CD4-positive, alpha-beta T cell treated with Interleukin-21 for 1 hour (primary cell): ENCODE measurements at places on chromosomes 7 and 10.
A peak's percentile ranks its signal among the peaks of the same experiment; 100 is the strongest.

- no peak for DNase-seq
Measured at GRCh38 chr7:20828947-20829346, 42.3 kb upstream of the SP8 start.

GRCh38 chr10:110147961-110148360, 59.4 kb upstream of the MXI1 start:
- DNase-seq, result no peak

DNA sequence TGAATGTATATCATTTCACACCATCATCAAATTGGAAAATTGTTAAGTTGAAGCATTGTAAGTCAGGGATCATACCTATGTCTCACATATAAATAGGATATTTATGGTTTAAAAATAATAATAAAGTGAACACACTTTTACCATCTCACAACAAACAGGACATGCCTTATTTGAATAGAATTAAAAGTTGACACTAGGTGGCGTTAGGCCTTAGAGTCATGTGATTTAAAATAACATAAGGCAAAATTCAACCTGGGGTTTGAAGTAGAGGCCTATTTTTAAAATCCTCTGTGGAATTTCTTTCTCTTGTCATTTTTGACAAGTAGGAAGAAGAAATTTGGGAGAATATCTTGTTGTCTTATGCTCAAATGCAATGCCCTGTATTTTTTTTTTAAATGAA, 184.7 kb upstream of the PCDH15 start:
- DNase-seq, result no peak

DNA sequence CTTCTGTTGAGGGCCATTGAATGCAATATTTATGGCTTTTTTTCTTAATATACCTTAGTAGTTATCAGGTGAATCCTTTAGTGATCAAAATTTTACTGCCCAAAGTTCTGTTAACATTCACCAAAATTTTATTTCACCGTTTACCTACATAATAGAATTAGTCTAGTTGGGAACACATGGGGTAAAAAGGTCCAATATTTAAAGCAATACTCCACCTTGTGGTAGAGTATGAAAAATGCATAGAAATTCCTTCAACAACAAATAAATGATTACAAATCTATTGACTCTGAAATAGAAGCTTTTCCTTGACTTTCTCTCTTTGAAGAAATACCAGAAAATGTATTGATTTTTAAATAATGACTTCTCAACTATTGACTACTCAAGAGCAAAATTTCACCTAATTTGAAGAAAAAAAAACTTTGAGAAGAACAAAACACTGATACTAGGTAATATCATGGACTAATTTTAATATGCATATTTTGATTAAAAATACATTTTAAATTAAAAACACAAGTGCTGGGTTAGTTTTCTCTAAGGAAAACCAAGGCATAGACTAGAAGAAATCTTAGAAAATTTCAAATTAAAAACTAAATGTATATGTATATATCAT, 43.3 kb downstream of the POLR1F start:
- DNase-seq, result peak; percentile 11

DNA sequence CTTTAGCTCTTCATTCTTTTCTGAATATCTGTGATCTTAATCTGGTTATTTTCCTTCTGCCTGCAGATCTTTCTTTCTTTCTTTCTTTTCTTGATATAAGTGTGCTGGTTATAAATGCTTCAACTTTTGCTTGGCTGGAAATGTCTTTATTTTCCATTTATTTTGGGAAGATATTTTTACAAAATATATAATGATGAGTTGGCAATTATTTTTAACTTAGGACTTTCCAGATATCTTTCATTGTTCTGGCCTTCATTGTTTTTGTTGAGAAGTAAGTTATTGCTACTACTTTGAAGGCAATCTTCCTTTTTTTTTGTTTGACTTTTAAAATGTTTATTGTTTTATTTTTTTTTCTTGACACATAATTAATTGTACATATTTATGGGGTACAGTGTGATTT, 75.3 kb downstream of the ZNF503 start:
- no peak for DNase-seq

DNA sequence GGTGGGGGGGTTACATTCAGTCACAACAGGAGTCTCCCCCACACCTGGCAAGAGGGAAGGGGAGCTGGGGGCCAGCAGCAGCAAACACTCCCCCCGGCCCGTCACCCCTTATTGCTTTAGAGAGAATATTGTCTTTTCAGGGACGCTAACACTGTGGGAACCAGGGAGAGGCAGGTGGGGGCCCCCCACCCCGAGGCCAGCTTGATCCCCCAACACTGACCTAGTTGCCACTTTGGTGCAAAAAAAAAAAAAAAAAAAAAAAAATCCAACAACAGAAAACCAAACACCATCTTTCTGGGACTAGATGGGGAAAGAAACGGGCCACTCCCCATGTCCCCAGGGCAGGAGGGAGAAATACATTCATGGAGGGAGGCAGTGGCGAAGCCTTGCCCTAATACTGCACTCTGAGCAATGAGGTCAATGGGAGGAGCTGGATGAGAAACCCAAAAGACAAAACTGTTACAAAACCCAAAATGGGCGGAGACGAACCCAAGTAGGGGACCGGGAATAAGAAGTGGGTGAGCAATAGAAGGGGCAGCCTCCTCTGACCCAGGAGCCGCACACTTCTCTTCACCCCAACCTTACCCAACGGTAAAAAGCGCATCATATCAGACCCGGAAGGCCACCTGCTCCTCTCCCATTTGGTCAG, 6.5 kb downstream of the GNB2 start:
- no peak for DNase-seq

DNA sequence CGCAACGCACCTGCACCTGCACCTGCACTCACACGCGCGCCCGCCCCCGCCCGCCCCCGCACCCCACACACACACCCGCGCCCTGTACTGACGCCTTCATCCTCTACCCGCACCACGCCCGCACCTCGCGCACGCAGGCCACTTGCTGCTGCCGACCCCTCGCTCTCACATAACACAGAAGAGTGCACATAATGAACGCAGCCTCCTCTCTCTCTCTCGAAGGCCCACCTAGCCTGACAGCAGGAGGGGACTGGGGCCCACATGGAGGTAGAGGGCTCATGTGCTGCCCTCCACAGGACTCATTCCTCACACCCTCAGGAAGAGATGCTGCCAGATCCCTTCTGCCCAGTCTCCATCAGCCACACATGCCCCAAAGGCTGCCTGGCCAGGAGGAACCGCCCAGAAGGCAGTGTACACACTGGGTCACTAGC, 432 bp upstream of the CAMK2B start:
- no peak for DNase-seq

DNA sequence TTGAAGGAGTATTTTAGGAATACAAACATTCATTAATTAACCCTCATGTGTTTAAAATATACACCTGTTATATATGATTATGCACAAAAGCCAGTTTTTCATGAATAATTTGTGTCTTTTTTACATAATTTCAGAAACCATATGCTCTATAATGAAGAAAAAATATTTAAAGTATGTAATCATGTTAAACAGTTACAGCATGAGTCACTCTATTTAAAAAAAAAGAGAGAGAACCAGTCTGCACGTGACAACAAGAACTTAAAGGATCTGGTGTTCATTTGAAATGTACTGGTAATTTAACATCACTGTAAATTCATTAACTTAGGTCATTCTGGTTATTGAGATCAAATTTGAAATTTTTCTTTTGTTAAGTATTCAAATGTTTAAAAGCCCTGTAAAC, 228.5 kb downstream of the CACNB2 start:
- DNase-seq, result no peak

GRCh38 chr7:158450476-158451124, 137.0 kb downstream of the PTPRN2 start:
- no peak for DNase-seq

DNA sequence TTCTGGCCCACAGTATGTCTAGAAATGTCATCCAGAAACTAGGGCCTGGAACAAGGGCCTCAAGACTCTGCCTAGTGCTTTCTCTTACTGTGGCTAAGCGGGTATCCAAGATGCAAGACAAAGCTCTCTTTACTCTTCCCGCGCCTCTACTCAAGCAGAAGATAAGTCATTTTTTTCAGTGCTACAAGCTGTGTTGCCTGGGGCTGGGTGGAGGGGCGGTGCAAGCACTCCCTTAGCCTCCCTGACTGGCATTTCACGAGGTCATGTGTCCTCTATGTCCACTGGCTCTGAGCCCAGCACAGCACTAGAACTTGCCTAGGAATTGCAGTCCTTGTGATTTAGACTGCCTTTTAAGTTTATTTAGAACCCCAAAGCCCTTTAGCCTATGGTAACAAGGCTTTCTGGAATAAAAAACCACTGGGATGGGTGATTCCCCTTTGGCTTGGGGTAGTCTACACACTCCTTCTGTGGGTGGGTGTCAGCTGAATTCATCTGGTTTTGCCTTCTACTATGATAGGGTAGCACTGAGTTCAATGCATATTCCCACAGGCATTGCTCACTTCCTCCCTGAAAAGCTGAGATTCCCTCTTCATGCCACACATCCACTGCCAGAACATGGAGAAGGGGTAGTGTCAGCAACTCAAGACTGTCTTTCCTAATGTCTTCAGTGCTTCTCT, 371.8 kb upstream of the KCND2 start:
- no peak for DNase-seq

GRCh38 chr7:603152-603951, 83.7 kb upstream of the PDGFA start:
- peak; percentile 82 for DNase-seq

GRCh38 chr10:91043173-91043910, 122.5 kb upstream of the ANKRD1 start:
- DNase-seq, result no peak

DNA sequence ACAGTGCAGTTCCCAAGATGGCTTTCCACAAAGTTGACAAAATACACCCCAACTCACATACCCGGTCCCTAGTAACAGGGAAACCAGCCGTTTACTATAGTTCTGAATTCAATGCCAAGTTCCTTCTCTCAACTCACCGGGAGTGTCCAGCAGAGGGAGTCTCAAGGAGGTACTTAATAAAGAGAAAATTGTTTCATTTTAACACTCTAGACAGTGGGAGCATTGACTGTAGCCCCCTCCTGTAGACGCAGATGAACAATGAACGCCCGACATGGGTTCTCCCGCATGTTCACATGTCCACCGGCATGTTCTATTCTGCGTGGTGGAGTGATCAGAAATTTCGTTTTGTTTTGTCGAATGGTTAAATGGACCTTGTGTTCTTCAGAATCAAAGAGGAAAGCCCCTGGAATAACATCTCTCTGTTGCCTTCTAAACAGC, 1.9 kb downstream of the HIPK2 start:
- peak; percentile 71 for DNase-seq

GRCh38 chr7:116966601-116967000, 13.3 kb downstream of the ST7 start:
- no peak for DNase-seq

- DNase-seq, result no peak
Measured at GRCh38 chr10:99769706-99770105, 12.7 kb upstream of the ABCC2 start.

GRCh38 chr10:48587101-48587500, 17.8 kb downstream of the ARHGAP22 start:
- DNase-seq, result no peak

- DNase-seq, result no peak
Measured at GRCh38 chr10:132749371-132749795, 36.6 kb downstream of the NKX6-2 start.

GRCh38 chr10:58836991-58837575, 324.4 kb downstream of the BICC1 start:
- no peak for DNase-seq

GRCh38 chr10:90635111-90635765, 222.6 kb downstream of the HTR7 start:
- no peak for DNase-seq

GRCh38 chr10:8300925-8301324, 246.4 kb downstream of the GATA3 start:
- DNase-seq, result no peak

DNA sequence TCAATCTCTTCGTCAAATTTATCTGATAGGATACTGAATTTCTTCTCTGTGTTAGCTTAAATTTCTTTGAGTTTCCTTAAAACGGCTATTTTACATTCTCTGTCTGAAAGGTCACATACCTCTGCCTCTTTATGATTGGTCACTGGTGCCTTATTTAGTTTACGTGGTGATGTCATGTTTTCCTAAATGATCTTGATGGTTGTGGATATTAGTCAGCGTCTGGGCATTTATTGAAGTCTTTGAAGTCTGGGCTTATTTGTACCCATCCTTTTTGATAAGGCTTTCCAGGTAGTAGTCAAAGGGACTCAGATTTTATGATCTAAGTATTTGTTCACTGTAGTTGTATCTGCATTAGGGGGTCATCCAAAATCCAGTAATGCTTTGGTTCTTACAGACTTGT, 1407.5 kb upstream of the LRRTM3 start:
- no peak for DNase-seq

DNA sequence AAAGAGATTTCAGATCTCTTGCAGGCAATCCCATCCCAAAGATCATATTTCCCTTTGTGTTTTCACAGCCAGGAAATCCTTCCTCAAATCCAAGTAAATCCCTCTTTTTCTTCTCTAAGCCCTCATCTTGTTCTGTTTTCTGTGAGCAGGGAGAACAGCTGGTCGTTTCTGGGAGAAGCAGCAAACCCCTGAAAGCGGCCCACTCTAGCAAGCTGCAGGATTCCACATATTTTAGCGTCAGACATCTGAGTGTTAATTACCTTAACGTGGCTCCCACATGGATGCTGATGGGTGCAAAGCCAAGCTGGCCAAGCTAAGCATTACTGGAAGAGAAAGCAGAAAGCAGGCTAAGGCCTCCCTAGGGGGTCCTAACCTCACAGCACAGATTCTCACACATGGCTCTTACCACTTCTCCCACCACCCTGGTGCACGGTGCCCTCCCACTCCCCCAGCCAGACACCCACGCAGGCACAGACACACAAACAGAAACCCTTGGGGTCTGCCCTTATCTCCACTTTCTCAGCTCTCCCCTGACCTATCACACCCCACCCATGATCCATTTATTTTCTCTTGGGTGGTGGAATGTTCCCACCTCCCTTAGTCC, 551.0 kb upstream of the AUTS2 start:
- DNase-seq, result no peak

GRCh38 chr10:3857318-3857717, 72.3 kb upstream of the KLF6 start:
- no peak for DNase-seq

- DNase-seq, result no peak
Measured at GRCh38 chr10:124280916-124281315, 137.8 kb downstream of the OAT start.

GRCh38 chr7:90958647-90959046, 305.6 kb upstream of the FZD1 start:
- DNase-seq, result no peak

GRCh38 chr7:90201500-90202195, 9.9 kb upstream of the STEAP2 start:
- DNase-seq, result no peak
